A549 treated with Hydrocortisone at 1 μM for 4 hours (cell line): ENCODE measurements at places on chromosomes 5 and 9. TPM values are rescaled to one million over a fixed set of nuclear protein-coding genes. Genes with fewer than 3 reads are reported as not detected.

The GKAP1 gene
- total RNA-seq, result 3.1 to 4.6 TPM (median 4.3 TPM) in 5 replicates

The RANBP3L gene
- not detected in 5 replicates for total RNA-seq

The OR2V1 gene
- not detected in 5 replicates for total RNA-seq

The PRDM9 gene
- total RNA-seq, result 0.03 TPM in 1 of 5 replicates, not detected in the others

The HOMER1 gene
- total RNA-seq, result 3.0 to 6.4 TPM (median 4.0 TPM) in 5 replicates

The ARID3C gene
- 0.21 to 0.25 TPM (median 0.22 TPM) in 5 replicates for total RNA-seq

The GRXCR2 gene
- not detected in 5 replicates for total RNA-seq

The PCDHGA9 gene
- total RNA-seq, result 0.05 to 0.07 TPM (median 0.07 TPM) in 4 of 5 replicates, not detected in the other

The INSL4 gene
- 13.9 to 17.9 TPM (median 16.5 TPM) in 5 replicates for total RNA-seq

The PPP3R2 gene
- total RNA-seq, result not detected in 5 replicates

The IRX4 gene
- 0.22 to 0.49 TPM (median 0.37 TPM) in 5 replicates for total RNA-seq

The PCDHGA3 gene
- total RNA-seq, result not detected in 5 replicates

The SKP2 gene
- total RNA-seq, result 19.0 to 21.7 TPM (median 20.1 TPM) in 5 replicates

The SLC6A19 gene
- 0.33 to 0.40 TPM (median 0.37 TPM) in 5 replicates for total RNA-seq

The SH3RF2 gene
- 2.0 to 2.8 TPM (median 2.4 TPM) in 5 replicates for total RNA-seq

The UGT3A1 gene
- not detected in 5 replicates for total RNA-seq

The TCF7 gene
- total RNA-seq, result 9.7 to 11.2 TPM (median 11.1 TPM) in 5 replicates

The TMOD1 gene
- total RNA-seq, result 1.6 to 2.3 TPM (median 1.8 TPM) in 5 replicates

The OBP2B gene
- total RNA-seq, result not detected in 5 replicates

The QRFP gene
- not detected in 5 replicates for total RNA-seq

The C7 gene
- not detected in 5 replicates for total RNA-seq

The MTRR gene
- 26.6 to 40.0 TPM (median 31.8 TPM) in 5 replicates for total RNA-seq

The FOXD4L5 gene
- total RNA-seq, result 0.03 TPM in 3 of 5 replicates, not detected in the others

The WWC1 gene
- 72.4 to 90.2 TPM (median 85.7 TPM) in 5 replicates for total RNA-seq
